ENCODE measurements at places on chromosomes 1 and 21.

DNA sequence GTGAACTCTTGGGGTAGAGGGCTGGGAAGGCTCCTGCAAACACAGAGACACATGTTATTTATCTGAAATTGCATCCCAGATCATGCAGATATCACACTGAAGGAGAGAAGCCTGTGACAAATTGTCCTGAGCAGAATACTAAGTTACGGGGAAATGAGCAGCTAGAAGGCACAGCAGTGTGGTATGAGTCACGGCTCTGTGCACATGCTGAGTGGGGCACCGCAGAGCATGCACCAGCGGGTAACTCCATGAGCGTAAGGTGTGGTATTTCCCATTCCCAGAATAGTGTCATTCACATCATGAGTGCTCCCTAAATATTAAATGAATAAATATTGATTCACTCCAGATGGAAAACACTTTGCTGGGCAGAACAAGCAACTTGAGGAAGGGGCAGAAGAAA lies 21.3 kb upstream of the FCRL2 start:
- no peak for DNase-seq

- DNase-seq, result no peak
These were observed 137.4 kb downstream of the PIGK start for GRCh38 chr1:77081834-77082233.

DNA sequence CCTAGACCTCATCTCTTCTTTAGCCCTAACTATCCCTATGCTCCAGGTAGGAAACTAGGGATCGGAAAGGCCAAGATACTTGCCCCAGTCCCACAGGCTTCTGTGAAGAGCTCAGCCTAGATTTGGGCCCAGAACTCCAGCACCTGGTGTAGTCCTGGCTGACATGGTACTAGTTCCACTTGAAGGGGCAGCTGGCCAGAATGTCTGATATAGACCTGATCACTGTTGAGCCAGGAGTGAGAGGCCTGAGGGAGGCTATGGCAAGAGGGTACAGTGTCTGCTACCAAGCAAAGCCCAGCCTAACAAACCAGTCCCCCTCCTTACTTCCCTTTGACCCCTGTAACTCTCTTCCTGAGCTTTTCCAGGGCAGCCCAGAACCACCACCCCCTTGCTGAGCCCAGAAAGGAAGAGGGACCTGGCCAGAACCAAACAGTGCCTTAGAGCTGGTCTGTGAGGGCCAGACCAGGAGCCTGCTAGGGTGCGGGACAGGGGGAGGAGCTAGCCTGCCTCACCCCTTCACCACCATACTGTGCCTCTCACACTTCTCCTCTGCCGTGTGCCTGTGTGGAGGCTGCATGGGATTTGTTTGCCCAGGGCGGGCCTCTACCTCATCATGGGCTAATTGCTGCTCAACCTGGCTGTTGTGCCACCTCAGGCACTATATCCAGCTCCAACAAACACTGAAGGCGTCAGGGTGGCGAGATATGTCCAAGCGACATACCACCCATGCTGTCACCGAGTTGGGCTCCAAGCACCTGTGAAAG lies 10.9 kb downstream of the POMGNT1 start:
- no peak for DNase-seq

GRCh38 chr1:119250299-119250698 lies 109.8 kb upstream of the WARS2 start:
- DNase-seq, result no peak

DNA sequence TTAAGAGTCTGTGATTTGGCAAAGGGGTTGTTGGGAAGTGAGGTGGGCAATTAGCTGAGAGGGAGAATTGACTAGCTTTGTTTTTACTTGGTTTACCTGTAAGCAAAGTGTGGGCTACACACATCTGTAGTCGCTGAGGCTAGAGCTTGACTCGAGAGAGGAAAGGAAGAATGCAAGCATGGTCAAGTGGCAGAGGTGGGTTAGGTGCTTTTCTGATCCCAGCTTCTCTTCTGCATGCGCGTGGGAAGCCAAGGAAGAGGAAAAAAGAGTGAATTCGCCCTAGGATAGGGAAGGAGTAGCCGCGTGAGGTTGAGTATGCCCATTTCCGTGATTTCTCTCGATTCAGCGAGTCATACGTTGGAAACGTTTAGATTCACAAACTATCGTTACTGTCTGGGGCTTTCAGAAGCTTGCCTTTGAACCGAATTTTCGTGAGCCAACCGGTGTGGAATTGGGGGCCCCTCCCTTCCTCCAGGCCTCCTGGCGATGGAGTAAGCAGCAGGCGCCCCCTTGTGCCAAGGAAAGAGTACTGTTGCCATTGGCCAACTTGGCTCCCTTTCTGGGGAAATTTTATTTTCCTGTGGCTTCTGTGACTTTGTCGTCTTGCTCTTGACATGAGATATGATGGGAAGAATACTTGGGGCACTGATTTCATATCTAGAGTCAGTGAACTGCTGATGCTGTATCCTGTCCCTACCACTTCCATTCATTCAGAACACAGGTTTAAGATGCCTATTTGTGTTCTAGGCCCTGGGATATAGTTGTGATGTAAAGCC lies 1.3 kb downstream of the PIGV start:
- peak; percentile 70 for DNase-seq

DNA sequence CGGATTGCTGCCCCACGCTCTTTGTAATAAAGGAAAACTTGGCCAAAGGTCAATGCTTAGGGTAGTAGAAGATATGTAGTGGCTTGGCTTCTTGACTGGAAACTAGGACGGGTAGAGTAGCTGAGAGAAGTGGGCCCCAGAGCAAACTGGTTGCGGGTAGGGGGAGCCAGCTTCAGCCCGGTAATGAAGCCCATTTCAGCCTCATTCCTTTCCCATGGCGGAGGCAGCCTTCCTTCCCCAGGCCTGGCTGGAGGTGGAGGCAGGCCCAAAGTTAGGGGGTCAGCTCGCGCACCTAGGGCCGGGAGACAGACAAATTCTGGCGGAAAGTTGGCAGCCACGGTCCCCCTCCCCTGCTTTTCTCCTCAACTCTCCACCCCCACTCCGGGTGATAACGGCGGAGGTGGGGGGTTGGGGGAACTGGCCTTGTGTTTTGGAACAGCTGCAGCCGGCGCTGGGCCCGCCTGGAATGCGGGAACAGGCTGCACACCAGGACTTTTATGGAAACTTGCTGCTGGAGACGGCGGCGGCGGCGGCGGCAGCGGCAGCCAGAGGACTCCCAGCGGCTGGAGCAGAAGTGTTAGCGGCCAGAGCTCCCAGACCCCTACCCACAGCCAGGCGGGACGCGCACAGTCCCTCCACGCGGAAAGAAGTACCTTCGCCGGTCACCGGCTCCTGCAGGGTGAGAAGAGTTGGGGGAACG lies at the start of gene NEXN:
Gene NEXN (plus strand): TSS at position 544 of the 700 bp plus-strand sequence. CDS start 27,483 bp downstream, outside the sequence.
- DNase-seq, result no peak

GRCh38 chr1:209657918-209658317 lies 5.7 kb upstream of the LAMB3 start:
- no peak for DNase-seq
